ENCODE measurements at places on chromosomes 5 and 9.

DNA sequence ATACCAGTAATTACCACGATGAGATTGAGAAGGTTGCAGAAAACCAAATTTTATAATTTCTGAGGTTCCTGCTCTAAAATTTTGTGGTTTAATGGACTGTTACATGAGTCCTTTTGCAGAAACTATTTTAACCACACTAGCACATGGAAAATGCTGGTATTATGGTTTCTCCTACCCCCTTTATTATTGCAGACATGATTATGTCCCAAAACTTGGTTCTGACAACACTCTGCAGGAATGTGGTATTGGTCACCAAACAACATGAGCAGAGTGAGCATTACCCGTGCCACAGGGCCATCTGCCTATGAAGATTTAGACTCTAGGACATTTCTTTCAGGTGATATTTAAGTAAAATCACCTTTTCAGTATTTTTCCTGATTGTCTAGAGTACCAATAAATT, 2.8 kb upstream of the ECM2 start:
- DNase-seq: no peak

DNA sequence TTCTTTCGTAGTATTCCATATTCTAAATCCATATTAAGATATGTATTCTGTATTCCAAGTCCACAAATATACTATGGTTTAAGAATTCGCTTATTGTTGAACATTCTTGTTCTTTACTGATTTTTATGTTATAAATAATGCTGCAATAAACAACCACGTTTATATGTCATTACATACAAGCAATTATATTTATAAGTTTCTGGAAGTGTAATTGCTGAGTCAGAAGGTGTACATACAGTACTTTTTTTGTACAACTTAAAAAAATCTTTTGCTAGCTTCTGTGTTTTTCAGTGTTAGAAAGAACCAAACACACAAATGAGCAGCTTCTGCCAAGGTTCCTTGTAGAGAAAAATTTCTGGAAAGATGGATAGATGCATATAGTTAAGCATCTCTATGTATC, 48.6 kb upstream of the TNFAIP8 start:
- DNase-seq: no peak

DNA sequence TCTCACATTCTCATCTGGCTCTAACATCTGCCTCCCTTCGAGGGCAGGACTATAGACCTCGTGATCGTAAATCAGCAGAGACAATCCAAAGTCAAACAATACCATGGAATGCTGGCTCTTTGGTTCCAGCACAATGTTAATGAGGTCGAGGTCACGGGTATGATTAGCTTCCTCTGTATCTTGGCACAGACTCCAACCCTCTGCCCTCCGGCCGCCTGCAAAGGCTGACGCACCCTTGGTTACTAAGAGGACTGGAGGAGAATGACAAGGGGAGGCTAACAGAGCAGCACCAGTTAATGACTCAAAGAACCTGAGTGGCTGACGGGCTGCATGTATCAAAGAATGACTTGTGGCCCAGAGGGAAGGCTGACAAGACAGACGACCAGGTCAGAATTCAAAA, 10.1 kb downstream of the LHFPL2 start:
- no peak for DNase-seq

- DNase-seq: no peak
Measured at GRCh38 chr5:173011566-173011965, 28.0 kb downstream of the ATP6V0E1 start.

GRCh38 chr5:43312076-43312661, 1.0 kb downstream of the HMGCS1 start:
- DNase-seq: no peak

- no peak for DNase-seq
Measured at GRCh38 chr9:128365525-128365924, 5.6 kb upstream of the URM1 start.

DNA sequence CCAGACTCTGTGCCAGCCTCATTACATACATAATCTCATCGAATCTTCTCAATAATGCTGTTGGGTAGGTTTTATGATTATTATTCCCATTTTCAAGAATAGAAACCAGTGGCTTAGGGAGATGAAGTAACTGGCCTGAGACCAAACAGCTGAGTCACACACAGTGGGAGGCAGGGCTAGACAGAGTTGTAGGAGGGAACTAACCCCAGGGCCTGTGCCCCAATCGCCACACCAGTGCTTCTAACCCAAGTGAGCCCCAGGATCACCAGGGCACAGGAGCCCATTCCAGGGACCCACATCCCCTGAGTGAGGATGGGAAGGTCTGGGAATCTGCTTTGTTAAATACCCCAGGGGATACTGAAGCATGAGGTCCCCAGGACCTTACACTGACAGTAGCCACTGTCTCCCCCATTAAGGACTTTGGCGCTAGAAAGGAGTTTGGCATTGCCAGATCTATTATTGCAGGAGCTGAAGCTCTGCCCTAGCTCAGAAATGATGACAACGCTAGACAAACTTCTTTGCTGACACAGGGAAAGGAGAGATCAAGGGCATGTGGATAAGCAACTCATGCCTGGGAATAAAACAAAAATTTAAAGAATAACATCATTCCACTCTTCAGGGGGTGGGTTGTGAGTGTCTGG, 63.8 kb upstream of the PPARGC1B start:
- no peak for DNase-seq

DNA sequence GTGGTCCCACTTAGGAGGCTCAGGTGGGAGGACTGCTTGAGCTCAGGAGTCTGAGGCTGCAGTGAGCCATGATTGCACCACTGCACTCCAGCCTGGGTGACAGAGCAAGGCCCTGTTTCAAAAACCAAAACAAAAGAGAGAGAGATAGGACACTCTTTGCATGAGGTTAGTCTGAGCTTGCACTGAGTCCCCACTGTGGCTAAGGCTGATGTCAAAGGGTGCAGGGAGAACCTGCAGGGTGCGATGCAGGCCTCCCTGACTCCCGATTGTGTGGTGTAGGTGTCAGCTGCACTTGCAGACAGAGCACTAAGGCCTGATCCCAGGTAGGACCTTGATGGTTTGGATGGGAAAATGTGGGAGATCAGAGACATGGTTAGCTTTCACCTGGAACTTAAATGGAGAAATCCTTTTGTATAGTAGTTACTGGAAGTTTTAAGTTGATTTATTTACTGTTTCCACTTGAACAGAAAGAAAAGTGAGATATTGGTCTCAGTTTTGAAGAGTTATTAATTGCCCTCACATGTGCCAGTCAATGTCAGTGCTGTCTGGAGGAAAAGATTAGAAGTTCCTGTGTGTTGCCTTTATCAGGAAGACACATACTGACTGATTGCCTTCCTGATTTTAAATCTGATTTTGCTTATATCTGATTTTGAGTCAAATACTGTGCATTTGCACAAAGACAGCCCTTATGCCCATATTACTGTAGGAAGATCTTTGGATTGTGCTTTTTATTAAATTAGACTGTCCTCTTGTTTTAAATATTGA, 260.0 kb downstream of the MAST4 start:
- no peak for DNase-seq

DNA sequence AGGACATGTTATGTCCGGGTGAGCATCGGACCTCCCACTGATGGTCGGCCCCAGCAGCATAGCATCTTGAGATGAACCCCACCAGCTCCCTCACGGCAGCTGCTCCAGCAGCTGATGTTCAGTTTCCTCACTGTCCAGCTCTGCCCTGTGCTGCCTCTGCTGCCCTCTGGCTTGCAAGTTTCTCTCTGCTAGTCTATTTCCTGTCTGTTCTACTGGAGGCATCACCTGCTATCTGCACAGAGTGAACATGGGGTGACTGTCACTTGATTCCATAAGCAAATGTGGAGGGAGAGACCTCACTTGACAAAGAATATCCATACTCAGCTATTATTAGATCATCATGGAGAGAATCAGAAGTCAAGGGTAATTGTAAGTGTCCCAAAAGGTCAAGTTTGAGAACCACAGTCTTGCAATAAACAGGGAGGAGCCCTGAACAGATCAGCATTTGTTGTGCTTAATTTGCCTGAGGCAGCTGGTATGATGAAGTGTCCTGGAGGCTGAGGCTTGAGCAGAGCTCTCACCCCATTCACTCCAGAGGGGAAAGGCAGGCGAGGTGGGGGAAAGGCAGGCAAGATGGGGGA, 702.8 kb downstream of the SEMA5A start:
- no peak for DNase-seq

GRCh38 chr5:66015196-66015960, 89.0 kb downstream of the ERBIN start:
- no peak for DNase-seq

DNA sequence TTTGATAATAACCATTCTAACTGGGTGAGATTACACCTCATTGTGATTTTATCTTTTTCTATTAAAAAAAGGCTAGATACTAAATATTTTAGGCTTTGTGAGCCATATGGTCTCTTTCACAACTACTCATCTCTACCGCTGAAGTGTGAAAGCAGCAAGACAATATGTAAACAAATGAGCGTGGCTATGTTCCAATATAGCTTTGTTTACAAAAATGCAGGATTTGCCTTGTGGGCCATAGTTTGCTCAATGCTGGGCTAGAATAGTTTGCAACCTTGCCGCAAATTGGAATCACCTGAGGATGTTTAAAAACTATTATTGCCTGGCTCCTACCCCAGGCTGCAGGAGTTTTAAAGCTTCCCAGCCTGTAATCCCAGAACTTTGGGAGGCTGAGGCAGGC, 10.2 kb upstream of the GPR150 start:
- DNase-seq: no peak

GRCh38 chr9:34644766-34645314, 1.6 kb upstream of the GALT start:
- DNase-seq: no peak

DNA sequence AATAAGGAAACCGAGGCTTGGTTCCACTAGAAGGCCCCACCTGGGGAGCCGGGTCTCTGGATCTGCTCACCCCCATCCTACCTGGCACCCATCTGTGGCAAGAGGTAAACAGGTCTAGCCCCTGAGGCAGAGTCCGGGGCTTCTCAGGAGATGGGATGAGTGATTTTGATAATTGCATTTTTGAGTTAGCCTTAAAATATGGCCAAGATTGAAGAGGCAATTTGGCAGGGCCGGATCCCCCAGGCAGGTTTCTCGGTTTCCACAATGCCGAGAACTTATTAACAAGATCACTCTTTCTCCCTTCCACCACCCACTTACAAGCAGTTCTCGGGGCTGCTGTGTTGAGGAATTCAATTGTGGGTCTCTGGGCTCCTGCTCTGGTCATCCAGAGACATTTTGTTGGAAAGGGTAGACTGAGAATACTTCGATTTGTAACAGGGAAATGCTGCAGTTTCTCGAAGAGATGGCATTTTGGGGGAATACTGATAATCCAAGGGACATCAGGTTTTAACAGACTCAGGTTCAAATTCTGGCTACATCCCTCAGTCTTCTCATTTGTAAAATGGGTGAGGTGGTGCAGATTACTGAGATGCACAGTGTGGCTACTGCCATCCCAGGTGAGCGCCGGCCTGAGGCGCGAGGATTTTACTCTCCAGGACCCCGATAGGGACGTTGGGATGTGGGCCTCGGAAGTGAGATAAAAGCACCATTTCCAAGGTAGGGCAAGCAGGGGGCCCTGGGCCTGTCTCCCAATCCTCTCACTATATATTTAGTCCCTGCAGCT, 194.2 kb downstream of the CDK5RAP2 start:
- no peak for DNase-seq

DNA sequence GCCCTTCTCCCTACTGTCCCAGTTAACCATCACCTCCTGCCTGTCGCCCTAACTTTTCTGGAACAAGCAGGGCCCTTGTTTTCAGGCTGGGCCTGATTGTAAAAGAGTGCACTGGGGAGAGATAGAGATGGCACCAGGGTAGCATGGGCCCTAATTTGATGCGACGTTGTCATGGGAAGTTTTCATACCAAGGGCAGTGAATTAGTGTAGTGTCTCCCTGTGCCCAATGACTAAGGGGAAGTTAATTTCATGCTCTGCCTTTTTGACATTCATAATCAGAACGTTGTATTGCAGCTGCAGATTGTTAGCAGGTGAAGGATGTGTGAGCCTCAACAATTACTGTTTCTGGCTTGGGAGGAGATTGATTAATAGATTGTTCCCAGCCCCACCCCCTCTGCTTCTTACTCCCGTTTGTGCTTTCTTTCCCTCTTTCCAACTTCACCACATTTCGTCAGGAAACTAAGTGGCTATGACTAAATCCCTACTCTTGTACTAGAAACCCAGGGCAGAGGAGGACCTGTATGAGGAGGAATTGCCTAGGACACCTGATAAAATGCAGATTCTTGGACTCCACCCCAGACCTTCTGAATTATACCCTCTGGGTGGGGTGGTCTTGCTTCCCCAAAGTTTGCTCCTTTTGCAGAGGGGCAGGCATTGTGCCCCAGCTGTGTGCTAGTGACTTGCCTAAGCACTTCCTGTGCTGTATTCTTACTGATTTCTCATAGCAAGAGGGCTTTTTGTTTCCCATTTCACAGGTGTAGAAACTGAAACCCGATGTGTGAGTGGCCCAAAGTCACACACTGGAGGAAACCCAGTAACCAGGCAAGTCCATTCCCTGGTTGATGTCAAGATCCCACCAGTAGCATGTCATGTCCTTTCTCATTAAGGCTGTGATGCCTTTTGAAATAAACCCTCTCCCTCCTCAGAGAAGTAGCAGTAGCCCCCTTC, 56.3 kb downstream of the DAB2IP start:
- DNase-seq: no peak

DNA sequence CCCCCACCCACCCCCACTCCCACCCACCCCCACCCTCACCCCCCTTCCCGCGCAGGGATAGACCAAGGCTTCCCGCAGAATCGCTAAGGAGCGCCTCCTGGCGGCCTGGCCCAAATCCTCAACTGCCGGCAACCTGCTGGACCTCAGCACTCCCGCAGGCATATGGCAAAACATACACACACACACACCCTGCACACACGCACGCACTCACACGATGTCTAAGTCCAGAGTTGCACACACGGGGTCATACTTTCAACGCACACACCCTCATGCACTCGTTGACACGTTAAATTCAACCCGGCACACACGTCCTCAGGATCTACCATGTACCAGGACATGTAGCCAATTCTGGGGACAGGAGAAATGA, 1.7 kb downstream of the CPLX2 start:
- DNase-seq: no peak

GRCh38 chr9:76191493-76191892, 202.7 kb downstream of the RFK start:
- no peak for DNase-seq

GRCh38 chr9:131194762-131195161, 69.4 kb downstream of the NUP214 start:
- no peak for DNase-seq
